ENCODE measurements at places on chromosomes 4 and X. TPM values are rescaled to one million over a fixed set of nuclear protein-coding genes. Genes with fewer than 3 reads are reported as not detected.

SNCA gene
- total RNA-seq, result 56.8 TPM

USP51 gene
- total RNA-seq, result 0.75 TPM

RAB39B gene
- total RNA-seq, result under 0.01 TPM

KCTD8 gene
- total RNA-seq, result not detected

INPP4B gene
- total RNA-seq, result 4.5 TPM

ANAPC4 gene
- total RNA-seq, result 17.6 TPM

SORBS2 gene
- 27.5 TPM for total RNA-seq

S100P gene
- total RNA-seq, result not detected

USP17L10 gene
- not detected for total RNA-seq

TBC1D8B gene
- 3.3 TPM for total RNA-seq

GPRASP1 gene
- 2.2 TPM for total RNA-seq

FAM114A1 gene
- total RNA-seq, result 167 TPM

PLS3 gene
- 542 TPM for total RNA-seq

PAGE2 gene
- not detected for total RNA-seq

SMR3B gene
- total RNA-seq, result not detected

PPARGC1A gene
- total RNA-seq, result not detected

NEUROG2 gene
- not detected for total RNA-seq

CXorf58 gene
- under 0.01 TPM for total RNA-seq

FMR1NB gene
- total RNA-seq, result not detected
